ENCODE measurements at places on chromosomes 3 and 15. TPM values are rescaled to one million over a fixed set of nuclear protein-coding genes. Genes with fewer than 3 reads are reported as not detected.
A peak's percentile ranks its signal among the peaks of the same experiment; 100 is the strongest.

GRCh38 chr3:47581835-47582234, 3.2 kb upstream of the CSPG5 start:
- peaks cover 13% of the 10 kb centered on the region for H3K27me3 ChIP-seq
- no peak for DNase-seq
- no peak overlapping the region for H3K27ac ChIP-seq
- no peaks in the 10 kb centered on the region for H3K4me1 ChIP-seq

ELL3 gene
- 2.0 TPM for total RNA-seq

NPHP3 gene
- 40.3 TPM for total RNA-seq

DNA sequence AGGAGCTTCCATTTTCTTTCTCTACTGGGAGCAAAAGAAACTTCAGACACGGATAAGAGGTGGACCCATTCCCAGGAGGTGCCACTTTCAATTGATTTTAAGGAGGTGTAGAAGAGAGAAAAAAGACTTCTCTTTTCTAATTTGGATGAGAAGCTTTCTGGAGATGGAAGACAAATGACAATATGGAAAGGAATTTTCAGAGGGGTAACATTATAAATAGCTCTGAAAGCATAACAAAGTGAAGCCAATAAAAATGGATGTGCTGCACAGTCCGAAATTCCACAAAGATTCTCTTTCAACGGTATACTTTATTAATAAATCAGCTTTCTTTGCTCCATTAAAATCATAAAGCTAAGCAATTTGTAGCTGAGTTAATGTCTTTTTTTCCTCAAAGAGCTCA, 607.2 kb upstream of the MDFIC2 start:
- no peaks in the 10 kb centered on the region for H3K4me1 ChIP-seq
- H3K27me3 ChIP-seq, result no peaks in the 10 kb centered on the region
- DNase-seq, result no peak
- H3K27ac ChIP-seq, result no peak overlapping the region
- H3K4me3 ChIP-seq, result no peak overlapping the region

GRCh38 chr15:60326824-60327654, 70.7 kb downstream of the ANXA2 start:
- H3K27ac ChIP-seq, result no peak overlapping the region
- H3K27me3 ChIP-seq, result peaks cover 64% of the 10 kb centered on the region
- no peaks in the 10 kb centered on the region for H3K4me1 ChIP-seq
- DNase-seq, result peak; percentile 54
- H3K4me3 ChIP-seq, result no peak overlapping the region

- no peaks in the 10 kb centered on the region for H3K27me3 ChIP-seq
- H3K4me3 ChIP-seq, result no peak overlapping the region
- no peak for DNase-seq
- no peak overlapping the region for H3K27ac ChIP-seq
- no peaks in the 10 kb centered on the region for H3K36me3 ChIP-seq
These were observed 178.8 kb downstream of the OPA1 start for GRCh38 chr3:193771653-193772421.

DNA sequence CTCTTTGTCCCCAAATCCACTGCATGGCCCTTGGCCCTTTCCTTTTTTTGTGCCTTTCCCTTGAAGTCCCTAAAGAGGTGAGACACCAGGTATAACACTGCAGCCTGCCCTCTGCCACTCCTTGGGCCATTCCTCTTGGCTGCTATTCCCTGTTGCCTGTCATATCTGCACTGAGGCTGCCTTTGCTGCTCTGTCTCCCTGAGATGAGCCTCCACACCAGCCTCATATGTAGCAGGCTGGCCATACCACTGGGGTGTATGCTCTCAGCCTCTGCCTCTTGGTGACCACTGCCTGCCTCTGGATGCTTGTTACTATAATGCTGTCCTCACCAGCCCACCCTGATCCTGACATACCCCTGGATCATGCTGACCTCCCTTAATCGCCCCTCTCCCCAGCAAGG, 252.0 kb downstream of the CLSTN2 start:
- H3K4me3 ChIP-seq, result no peak overlapping the region
- peaks cover 19% of the 10 kb centered on the region for H3K27me3 ChIP-seq
- DNase-seq, result no peak
- H3K27ac ChIP-seq, result no peak overlapping the region
- H3K4me1 ChIP-seq, result no peaks in the 10 kb centered on the region

CLDN11 gene
- 8.7 TPM for total RNA-seq

CYP19A1 gene
- total RNA-seq, result not detected

DNA sequence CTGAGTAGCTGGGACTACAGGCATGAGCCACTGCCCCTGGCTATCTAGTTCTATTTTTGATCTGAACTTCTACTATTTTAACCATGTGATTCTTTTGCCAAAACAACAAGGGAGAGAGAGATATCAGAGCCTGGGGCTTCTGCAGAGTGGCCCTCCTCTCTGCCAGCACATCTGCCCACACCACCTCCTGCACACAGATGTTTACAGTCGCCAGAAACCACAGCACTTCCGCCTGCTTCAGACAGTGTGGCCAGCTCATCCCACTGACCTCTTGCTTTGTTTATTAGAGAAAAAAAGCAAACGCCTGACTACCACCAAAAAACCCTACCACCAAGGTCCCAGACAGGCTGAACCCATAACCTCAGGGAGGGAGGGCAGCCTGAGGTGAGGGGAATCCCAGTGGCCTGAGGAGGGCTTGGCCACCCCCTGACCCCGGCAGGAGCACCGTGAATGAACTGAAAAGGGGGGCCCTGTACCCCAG, 85.9 kb upstream of the ABHD2 start:
- DNase-seq, result no peak
- H3K36me3 ChIP-seq, result no peaks in the 10 kb centered on the region
- H3K27ac ChIP-seq, result no peak overlapping the region
- H3K4me3 ChIP-seq, result no peak overlapping the region
- H3K4me1 ChIP-seq, result no peaks in the 10 kb centered on the region

- no peaks in the 10 kb centered on the region for H3K36me3 ChIP-seq
- H3K4me1 ChIP-seq, result no peaks in the 10 kb centered on the region
- no peak overlapping the region for H3K4me3 ChIP-seq
- no peak overlapping the region for H3K27ac ChIP-seq
- peaks cover 76% of the 10 kb centered on the region for H3K27me3 ChIP-seq
These were observed 39.5 kb upstream of the DGKG start for GRCh38 chr3:186401556-186401955.

ISLR2 gene
- not detected for total RNA-seq

GRCh38 chr3:152272771-152273242, 4.1 kb downstream of the MBNL1 start:
- no peak for DNase-seq
- H3K4me3 ChIP-seq, result peak overlapping the region; percentile 88
- peak overlapping the region; percentile 94 for H3K27ac ChIP-seq

GRCh38 chr15:70151462-70151861, 53.7 kb upstream of the TLE3 start:
- peaks cover 38% of the 10 kb centered on the region for H3K27me3 ChIP-seq
- H3K4me3 ChIP-seq, result no peak overlapping the region
- no peak for DNase-seq
- no peaks in the 10 kb centered on the region for H3K36me3 ChIP-seq
- no peak overlapping the region for H3K27ac ChIP-seq

LNP1 gene
- total RNA-seq, result 1.8 TPM

DNA sequence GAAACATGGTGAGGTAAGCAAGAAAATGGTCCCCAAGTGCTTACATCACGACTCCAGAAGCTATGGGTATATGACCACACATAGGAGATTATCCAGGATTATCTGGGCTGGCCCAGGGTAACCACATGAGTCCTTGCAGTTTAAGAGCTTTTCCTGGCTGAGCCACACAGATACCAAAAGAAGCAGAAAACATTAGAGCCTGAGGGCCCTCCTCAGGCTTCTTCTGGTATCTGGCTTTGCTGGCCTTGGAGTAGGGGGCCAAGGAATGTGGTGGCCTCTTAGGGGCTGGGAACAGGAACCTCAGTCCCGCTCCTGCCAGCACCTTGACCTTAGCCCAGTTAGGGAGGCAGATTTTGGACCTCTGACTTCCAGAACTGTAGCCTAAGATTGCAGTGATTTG, 259.1 kb downstream of the KCNMB2 start:
- DNase-seq, result no peak
- no peaks in the 10 kb centered on the region for H3K4me1 ChIP-seq
- no peaks in the 10 kb centered on the region for H3K36me3 ChIP-seq
- H3K27me3 ChIP-seq, result no peaks in the 10 kb centered on the region
- no peak overlapping the region for H3K4me3 ChIP-seq

- H3K4me1 ChIP-seq, result peaks cover 37% of the 10 kb centered on the region
- H3K36me3 ChIP-seq, result peaks cover 18% of the 10 kb centered on the region
- H3K27ac ChIP-seq, result peak overlapping the region; percentile 87
- DNase-seq, result peak; percentile 82
These were observed 54.5 kb upstream of the ATP11B start for GRCh38 chr3:182738583-182739411.

- no peaks in the 10 kb centered on the region for H3K27me3 ChIP-seq
- H3K4me1 ChIP-seq, result peaks cover 27% of the 10 kb centered on the region
- no peak overlapping the region for H3K27ac ChIP-seq
- no peaks in the 10 kb centered on the region for H3K36me3 ChIP-seq
- DNase-seq, result no peak
These were observed 62.9 kb downstream of the PLD1 start for GRCh38 chr3:171747223-171747920.

GRCh38 chr3:74850381-74850780, 235.9 kb upstream of the CNTN3 start:
- H3K27ac ChIP-seq, result no peak overlapping the region
- no peaks in the 10 kb centered on the region for H3K27me3 ChIP-seq
- no peak for DNase-seq
- H3K4me3 ChIP-seq, result no peak overlapping the region

- no peaks in the 10 kb centered on the region for H3K27me3 ChIP-seq
- no peak overlapping the region for H3K4me3 ChIP-seq
- no peak overlapping the region for H3K27ac ChIP-seq
- H3K36me3 ChIP-seq, result peaks cover 14% of the 10 kb centered on the region
- H3K4me1 ChIP-seq, result no peaks in the 10 kb centered on the region
- no peak for DNase-seq
These were observed 36.2 kb downstream of the PFN2 start for GRCh38 chr3:149934524-149934923.

DNA sequence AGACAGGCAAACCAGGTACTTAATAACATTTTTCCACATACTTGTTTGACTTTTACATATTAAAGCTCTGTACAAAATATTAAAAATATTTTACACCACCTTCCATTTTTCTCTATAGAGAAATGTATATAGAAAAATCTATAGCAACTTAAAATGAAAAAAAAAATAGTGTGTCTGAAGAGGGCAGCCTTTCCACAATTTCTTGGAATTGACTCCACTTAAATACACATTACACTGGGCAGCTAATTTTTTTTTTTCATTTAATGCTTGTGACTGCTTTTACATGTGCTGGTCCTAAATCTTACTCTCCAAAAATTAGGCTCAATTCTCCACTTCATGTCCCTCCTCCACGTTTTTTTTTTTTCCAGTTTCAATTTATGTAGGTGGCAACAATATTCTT, 427.0 kb upstream of the RBMS3 start:
- H3K4me3 ChIP-seq, result no peak overlapping the region
- no peak overlapping the region for H3K27ac ChIP-seq
- H3K4me1 ChIP-seq, result no peaks in the 10 kb centered on the region

GRCh38 chr3:122767540-122768372, 25.9 kb downstream of the HSPBAP1 start:
- no peak for DNase-seq
- no peak overlapping the region for H3K4me3 ChIP-seq
- H3K27ac ChIP-seq, result no peak overlapping the region
- H3K27me3 ChIP-seq, result no peaks in the 10 kb centered on the region
- no peaks in the 10 kb centered on the region for H3K36me3 ChIP-seq

- no peak overlapping the region for H3K4me3 ChIP-seq
- peaks cover 91% of the 10 kb centered on the region for H3K4me1 ChIP-seq
- no peaks in the 10 kb centered on the region for H3K27me3 ChIP-seq
- peaks cover 51% of the 10 kb centered on the region for H3K36me3 ChIP-seq
- H3K27ac ChIP-seq, result peak overlapping the region; percentile 17
These were observed 179.3 kb downstream of the FNDC3B start for GRCh38 chr3:172218350-172219323.

GCSAM gene
- total RNA-seq, result not detected

DNA sequence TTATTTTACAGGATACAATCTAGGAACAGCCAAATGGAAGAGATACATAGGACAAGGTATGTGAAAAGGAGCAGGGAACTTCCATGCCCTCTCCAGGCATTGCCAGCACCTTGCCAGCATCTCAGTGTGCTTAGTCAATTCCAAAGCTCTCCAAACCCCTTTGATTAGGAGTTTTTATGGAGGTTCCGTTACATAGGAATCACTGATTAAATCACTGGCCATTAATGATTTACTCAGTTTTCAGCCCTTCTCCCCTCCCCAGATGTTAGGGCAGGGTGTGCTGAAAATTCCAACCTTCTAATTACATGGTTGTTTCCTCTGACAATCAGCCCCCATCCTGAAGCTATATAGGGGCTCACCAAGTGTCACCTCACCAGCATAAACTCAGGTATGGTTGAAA, 11.5 kb downstream of the MYLK start:
- no peaks in the 10 kb centered on the region for H3K27me3 ChIP-seq
- H3K4me1 ChIP-seq, result peaks cover 5% of the 10 kb centered on the region
- H3K4me3 ChIP-seq, result no peak overlapping the region
- no peaks in the 10 kb centered on the region for H3K36me3 ChIP-seq

GRCh38 chr3:123489400-123490004, 40.6 kb upstream of the ADCY5 start:
- no peak overlapping the region for H3K4me3 ChIP-seq
- no peaks in the 10 kb centered on the region for H3K27me3 ChIP-seq
- DNase-seq, result peak; percentile 78
- H3K27ac ChIP-seq, result no peak overlapping the region

DNA sequence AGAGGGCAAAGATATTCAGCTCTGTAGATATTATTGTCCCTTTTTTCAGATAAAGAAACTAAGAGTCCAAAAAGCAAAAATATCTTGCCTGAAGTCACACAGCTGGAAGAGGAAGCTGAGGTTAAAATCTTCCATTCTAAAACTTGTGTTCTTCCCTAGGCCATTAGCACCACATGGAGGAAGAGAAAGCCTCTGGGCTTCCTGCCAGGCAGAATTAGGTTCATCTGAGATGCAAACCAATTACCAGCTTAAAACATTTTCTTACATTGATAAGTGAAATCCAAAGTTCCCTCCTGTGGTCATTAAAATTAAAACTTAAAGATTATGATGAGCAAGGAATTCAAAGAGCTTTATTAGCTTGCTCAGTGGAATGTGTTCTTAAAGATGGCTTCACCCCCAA, 235.3 kb upstream of the SETMAR start:
- H3K27me3 ChIP-seq, result no peaks in the 10 kb centered on the region
- no peak for DNase-seq
- H3K4me3 ChIP-seq, result no peak overlapping the region
- no peaks in the 10 kb centered on the region for H3K36me3 ChIP-seq
